GM18507 (cell line): ENCODE measurements at places on chromosomes 2 and 18.

DNA sequence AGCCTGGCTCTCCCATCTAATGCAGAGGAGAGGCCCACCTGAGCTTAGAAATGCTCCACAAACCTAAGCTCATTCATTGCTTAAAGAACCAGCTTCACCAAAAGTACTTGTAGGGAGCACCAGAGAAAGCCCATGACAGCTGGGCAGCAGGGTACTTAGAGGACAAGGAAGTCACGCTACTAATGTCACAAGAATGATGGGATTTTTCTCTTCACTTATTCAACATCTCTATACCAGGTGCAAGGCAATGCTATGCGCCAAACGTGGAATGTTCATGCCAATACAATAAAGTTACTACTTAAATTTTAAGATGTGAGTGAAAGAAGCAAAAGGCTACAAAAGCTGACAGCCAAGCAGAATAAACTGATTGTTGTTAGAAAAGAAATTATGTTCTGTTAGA lies 36.0 kb downstream of the LONRF2 start:
- no peak for DNase-seq

DNA sequence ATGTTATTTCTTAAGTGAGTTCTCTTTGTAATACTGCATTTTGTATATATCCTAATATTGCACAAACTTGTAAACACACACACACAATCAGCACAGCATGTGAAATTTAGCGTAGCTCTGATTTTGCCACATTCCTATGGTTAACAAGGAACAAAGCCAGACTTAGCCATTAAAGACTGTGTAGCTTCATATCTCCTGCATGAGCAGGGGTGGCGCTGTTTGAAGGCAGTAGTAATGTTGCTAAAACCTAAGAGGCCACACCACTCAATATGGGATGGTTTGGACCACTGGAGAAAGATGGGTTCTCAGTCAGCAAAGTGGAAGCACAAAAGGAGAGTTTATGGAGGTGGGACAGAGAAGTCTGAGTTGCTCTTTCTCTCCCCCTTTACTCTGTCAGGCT lies 61.1 kb upstream of the RND3 start:
- no peak for DNase-seq

DNA sequence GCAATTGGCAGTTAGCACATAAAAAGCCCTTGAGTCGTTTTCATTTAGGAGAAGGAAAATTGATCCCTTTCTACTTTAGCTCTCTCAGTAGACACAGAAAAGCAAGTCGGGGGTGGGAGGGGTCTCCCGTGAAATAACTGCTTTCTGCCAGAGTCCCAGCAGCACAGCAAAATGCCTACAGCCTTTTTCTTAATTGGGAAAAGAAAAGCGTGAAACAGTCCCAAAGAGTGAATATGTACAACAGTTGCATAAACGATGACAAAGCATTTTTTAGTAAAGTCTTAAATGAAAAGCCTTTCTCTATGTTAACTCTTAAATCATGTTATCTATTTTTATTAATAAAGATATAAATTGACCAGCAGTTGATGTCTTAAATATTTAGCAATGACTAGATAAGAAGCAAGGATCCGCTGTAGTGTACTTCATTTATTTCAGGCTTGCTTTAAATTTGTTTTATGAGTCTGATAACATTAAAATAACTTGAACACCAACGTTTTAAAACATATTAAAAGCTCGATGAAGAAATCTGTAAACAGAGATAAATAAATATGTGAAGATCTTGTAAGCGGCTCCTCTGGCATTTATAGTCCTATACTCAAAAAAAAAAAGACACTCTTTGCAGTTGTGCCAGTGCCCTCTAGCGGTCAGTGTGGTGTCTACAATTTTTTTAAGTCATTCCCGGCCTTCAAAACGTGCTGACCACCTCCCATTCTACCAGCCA lies 42.3 kb upstream of the ATIC start:
- DNase-seq, result no peak

- no peak for DNase-seq
Observed at GRCh38 chr2:216215658-216216390, 106.7 kb downstream of the XRCC5 start.

- DNase-seq, result no peak
Observed at GRCh38 chr2:226703514-226703913, 96.1 kb downstream of the IRS1 start.
